ENCODE measurements at places on chromosomes 4 and X.

GRCh38 chr4:165668694-165669093 is 204.3 kb upstream of the TLL1 start:
- no peak for DNase-seq

GRCh38 chrX:16457239-16457638 is 192.7 kb upstream of the S100G start:
- no peak for DNase-seq

DNA sequence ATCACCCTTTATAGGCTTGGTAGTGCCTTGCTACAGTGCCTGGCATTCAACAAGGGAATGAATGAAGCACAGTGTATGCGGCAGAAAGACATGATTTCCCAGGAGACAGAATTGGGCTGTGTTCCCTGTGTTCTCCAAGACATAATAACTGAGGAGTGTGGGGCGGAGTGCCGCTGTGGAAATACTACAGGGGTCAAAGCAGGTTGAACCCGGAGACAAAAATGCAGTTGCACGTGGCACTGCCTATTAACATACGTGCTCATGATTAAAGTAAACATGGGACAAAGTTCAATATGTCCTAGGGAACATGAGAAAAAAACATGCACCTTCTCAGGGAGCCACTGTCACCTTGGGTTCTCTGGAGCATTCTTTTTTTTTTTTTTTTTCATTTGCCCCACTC is 820.8 kb downstream of the RPA4 start:
- no peak for DNase-seq

DNA sequence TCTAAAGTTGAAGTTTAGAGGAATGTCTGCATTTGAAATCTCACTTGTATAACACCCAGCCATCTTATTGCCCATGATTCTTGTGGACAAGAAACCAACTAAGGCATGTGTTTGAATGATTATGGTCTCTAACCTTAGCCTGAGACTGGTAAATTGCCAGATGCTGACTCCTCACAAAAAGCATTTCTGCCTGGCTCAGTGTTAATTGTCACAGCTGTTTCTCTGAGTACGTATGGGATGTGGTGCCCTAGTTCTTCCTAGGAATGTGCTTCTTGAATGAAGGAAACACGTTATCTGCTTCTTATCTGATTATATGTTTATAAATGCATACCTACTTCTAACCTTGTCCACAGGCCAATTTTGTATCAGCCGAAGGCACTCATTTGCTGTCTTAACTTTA is 63.1 kb upstream of the NDP start:
- DNase-seq: no peak

- peak; percentile 93 for DNase-seq
Measured at GRCh38 chr4:103075894-103076746, 441 bp downstream of the SLC9B2 start.

DNA sequence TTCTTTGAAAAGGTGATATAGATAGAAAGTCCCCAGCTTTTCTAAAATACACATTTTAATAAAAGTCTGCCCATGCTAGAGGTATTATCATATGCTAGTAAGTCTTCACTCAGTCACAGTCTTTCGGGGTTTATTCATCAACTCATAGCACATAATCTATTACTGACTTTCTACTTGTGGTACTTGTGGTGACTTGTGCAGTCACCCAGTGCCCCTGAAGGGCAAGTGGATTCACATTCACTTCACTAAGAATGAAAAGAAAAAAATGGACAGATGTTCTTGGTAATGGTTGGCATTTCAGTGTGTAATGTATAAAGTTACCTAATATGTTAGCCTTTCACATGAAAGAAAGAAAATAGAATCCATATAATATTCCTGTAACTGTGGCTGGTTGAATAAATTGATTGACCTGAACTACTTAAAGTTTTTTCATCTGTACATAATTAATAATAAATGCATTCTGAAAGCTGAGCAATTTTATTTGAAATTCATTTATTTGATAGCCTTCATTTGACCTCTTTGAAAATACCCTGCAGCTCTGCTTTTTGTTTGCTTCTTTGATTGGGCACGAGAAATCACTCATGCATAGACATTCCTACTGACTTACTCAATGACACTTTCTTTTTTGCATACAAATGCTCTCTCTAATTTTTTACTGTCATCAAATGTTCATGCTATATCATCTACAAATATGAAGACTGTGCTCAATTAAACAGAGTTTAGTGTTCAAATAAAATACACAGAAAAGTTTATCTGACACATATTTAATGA is 39.5 kb upstream of the ZNF330 start:
- no peak for DNase-seq

GRCh38 chrX:100830547-100830946 is 10.4 kb downstream of the CSTF2 start:
- no peak for DNase-seq

- DNase-seq: no peak
Measured at GRCh38 chr4:82706349-82707000, 92.1 kb downstream of the SCD5 start.

GRCh38 chr4:170853422-170854021 is 763.8 kb upstream of the AADAT start:
- DNase-seq: peak; percentile 32

GRCh38 chr4:94804650-94805049 is 46.9 kb downstream of the BMPR1B start:
- no peak for DNase-seq

GRCh38 chr4:37970702-37971101 is 10.5 kb downstream of the PTTG2 start:
- peak; percentile 85 for DNase-seq

DNA sequence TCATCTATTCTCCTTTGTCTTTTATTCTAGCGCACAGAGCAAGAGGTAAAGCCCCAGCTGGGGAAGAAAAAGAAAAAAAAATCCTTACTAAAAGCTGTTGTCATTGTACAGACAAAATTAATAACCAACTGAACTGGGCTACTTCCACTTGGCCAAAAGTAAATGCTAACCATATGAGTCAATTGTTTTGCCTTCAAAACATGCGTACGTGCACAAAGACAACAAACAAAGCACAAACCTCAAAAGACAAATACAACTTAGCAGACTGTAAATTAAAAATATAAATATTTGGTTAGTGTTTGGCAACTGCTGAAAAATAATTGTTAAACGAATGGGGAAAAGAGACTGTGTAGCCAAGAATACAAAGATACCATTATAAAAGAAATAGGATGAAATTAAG is 5.9 kb downstream of the EDA2R start:
- DNase-seq: no peak

DNA sequence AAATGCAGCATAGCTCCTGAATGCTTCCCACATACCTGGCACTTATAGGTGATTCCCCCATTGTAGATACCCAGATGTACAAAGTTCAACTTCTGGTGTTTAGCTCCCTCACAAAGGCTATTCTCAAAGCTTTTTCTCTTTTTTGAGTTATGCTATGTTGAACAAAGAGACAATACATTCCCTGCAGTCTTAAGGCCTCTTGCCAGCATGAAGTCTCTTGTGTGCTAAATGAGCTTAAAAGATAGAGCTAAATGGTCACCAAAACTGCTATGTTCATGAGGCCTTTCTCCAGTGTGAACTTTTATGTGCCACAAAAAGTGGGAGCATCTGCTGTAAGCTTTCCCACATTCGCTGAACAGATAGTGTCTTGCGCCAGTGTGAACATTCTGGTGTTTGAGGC is 111.2 kb upstream of the TMEM47 start:
- DNase-seq: no peak

GRCh38 chr4:158801066-158801465 is 32.2 kb downstream of the FNIP2 start:
- no peak for DNase-seq

DNA sequence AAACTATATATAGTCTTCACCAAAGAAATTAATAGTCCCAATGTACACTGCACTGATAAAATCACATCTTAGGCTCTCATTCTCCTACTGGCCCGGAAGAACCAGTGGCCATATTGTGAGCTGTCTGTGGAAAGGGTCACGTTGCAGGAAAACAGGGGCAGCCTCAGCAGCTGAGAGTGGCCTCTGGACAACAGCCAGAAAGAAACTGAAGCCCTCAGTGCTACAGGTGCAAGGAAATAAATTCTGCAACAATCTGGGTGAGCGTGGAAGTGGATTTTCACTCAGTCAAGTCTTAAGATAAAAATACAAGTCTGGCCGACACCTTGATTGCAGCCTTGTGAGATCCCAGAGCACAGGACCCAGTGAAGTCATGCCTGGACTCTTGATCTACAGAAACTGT is 3.2 kb upstream of the SLC25A14 start:
- no peak for DNase-seq

DNA sequence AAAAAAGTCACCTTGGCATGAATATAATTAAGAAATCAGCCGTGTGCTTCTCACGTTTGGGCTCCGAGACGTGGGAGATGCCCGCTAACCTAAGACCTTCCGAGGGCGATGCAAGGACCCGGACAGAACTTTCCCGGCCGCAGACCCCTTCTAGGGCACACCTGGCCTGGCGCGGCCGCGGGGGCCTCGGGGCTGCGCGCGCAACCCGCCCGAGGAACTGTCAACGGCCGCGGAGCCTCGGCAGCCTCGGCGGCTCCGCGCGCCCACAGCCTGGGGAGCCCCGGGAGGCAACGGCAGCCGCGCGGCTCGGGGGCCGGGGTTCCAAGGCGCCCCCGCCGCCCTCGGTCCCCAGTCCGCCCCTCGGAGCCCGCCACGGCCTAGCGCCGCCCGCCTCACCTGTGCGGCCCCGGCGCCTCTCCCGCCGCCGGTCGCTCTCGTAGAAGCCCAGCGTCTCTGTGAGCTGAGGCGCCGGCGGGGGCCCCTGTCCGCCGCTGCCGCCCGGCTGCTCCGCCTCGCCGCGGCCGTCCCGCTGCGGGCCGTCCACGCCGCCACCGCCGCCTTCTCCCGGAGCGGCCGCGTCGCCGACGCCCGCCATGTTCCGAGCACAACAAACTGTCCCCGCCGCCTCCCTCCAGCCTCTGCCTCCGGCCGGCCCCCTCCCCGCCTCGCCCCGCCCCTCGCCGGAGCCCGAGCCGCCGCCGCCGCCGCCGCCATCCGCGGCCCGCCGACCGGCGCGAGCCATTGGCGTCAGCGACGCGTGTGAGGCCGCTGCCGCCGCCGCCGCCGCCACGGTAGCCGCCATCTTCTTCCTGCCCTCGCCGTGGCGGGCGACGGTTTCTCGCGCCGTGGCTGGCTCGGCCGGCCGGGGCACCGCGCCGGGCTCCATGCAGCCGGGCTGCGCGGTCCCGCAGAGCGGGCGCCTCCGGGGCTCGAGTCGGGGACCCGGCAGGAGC is at the start of gene TAPT1:
TAPT1 (minus strand) TSS at position 609 of the 953 bp plus-strand sequence; CDS start at position 595, 14 bp downstream.
- DNase-seq: peak; percentile 85

GRCh38 chr4:28558895-28559294 is 1698.3 kb downstream of the STIM2 start:
- DNase-seq: no peak

DNA sequence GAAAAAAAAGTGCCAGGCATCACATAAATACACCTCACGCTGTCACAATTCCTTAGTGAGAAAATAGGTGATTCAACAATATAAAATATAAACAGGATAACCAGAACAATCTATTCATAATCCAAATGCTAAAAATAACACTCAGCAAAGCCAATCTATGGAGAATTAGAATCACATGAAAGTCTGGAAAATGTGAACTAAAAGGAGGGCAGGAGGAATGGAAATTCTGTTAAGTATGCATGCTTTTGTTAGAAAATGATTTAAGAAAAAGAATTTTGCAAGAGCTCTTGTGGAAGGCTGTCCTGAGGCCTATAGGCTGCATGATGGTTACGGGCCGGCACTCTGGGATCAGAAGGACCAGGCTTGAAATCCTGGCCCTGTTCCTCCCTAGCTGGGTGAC is 70.6 kb upstream of the PROM1 start:
- no peak for DNase-seq

DNA sequence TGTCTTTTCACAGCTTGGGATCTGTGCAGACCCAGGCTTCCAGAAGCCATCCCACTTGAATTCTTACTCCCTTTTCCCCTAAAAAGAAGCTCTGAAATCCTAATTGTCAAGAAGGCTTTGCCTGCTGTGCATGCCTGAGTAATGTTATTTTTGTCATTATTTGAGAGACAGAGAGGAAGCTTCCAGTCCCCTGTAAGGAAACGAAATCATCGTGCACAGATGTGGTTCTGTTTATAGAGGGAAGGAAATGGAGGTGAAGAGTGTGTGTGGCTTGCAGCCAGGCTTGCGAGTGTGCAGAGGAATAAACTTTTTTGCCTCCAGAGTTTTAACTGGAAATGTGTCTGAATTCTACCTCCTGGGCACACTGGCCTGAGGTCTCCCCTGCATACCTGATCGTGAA is 70.2 kb downstream of the TBL1X start:
- DNase-seq: no peak

GRCh38 chr4:168841000-168841671 is 168.9 kb downstream of the CBR4 start:
- DNase-seq: no peak

GRCh38 chr4:10703156-10703555 is 18.6 kb upstream of the CLNK start:
- DNase-seq: no peak

DNA sequence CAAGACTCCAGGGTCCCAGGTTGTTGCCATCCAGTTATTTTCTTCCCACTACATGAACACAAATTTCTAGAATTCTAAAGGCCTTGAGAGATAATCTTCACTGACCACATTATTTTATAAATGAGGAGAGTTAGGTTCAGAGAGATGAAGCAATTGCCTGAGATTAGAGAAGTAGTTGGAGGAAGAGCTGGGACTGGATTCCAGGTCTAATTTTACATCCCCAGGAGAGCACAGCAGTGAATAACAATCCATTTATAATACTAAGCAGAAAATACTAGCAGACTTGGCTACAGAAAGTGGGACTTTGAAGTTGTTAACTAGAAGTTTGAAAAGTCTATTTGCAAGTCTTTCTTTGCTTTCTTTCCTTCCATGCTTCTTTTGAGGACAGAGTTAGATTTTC is 231.3 kb upstream of the S100G start:
- no peak for DNase-seq

GRCh38 chr4:8039290-8039689 is 99.6 kb upstream of the AFAP1 start:
- no peak for DNase-seq

DNA sequence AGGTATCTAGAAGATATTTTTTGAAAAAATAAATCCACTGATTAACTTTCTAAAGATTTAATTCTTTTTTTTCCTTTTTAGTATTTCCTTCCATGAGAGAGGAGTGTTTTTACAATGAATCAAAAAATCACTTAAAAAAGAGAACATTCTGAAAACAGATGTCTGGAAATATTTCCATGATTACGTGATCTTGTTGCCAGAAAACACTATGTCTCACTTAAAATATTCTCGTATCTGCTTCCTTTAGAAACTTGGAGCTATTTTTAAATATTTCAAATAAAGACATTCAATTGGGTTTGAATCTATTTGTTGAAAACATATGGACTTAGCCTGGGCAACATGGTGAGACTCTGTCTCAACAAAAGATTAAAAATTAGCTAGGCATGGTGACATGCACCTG is 232.8 kb upstream of the RASGEF1B start:
- DNase-seq: no peak

- no peak for DNase-seq
Measured at GRCh38 chrX:31500921-31501320, 429.1 kb upstream of the FTHL17 start.

GRCh38 chr4:87882321-87882720 is 49.6 kb downstream of the MEPE start:
- DNase-seq: no peak

DNA sequence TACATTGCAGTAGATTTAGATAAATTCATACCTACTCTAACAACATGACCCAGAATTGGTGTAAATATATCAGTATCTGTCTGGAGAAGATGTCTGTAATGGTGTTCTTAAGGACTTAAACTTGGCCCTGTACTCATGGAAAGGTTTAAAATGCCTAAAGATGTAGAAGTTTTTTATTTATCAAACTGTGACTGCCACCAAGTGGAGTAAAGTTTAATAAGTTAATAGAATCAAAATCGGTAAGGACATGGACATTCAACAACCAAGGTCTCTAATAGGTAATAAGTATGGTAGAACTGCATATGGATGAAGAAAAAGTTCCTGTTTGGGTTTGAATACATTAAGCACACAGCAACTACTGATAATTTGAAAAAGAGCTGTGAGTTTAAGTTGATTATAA is 474.0 kb upstream of the NDST3 start:
- no peak for DNase-seq
